ENCODE measurements at places on chromosomes 6 and 20.
A peak's percentile ranks its signal among the peaks of the same experiment; 100 is the strongest.

GRCh38 chr20:23782366-23782983, 31.7 kb upstream of the CST1 start:
- DNase-seq: peak; percentile 15

DNA sequence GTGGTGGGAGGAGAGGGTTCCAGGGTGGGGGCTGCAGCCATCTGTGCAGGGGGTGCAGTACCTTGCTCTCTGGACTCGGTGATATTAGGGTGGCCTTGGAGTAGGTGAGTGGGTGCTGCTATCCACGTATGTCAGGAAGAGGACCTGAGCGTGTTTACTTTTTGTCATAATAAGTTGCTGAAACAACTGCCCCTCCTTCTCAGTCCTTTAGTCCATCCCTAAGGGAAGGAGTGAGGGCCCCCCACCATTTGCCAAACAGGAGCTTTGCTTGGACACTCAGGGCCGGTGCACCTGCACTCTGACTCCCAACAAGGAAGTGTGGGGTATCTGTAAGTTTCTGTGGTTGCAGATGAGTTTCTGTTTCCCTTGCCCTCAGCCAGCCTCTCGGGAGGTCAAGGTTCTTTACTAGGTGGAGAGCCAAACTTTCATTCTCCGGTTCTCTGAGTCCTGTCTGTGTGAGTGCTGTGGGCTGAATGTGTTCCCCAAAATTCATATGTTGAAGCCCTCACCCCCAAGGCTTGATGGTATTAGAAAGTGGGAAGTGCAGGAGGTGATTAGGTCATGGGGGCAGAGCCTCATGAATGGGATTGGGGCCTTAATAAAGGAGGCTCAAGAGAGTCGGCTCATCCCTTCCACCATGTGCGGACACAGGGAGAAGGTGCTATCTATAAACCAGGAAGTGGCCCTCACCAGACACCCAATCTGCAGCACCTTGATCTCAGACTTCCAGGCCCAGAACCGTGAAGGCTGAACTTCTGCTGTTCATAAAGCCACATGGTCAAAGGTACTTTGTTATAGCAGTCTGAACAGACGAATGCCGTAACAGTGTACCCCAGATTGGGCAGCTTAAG, 19.6 kb upstream of the CCR6 start:
- no peak for DNase-seq

DNA sequence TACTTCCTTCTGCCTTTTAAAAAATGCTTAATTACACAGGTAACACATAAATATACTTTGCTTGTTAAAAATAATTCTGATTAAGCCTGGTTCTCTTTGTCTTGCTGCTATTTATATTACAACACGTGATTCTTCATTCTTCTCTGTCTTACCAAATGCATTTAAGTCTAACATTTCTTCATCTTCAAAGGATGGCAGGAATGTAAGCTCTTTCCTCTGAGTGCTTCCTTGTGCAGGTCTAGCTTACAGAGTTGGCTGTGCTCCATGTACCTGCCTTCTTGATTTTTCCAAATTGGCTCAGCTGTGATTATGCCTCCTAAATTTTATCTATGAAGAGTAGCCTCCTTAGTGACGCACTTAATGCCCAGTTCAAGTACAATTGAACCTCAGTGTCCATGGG, 44.4 kb downstream of the RNF144B start:
- no peak for DNase-seq

GRCh38 chr20:44526129-44526528, 4.3 kb upstream of the SERINC3 start:
- DNase-seq: no peak

- DNase-seq: no peak
Observed at GRCh38 chr6:78883651-78884050, 16.3 kb downstream of the IRAK1BP1 start.

- DNase-seq: no peak
Observed at GRCh38 chr6:101907356-101908217, 514.1 kb downstream of the GRIK2 start.

DNA sequence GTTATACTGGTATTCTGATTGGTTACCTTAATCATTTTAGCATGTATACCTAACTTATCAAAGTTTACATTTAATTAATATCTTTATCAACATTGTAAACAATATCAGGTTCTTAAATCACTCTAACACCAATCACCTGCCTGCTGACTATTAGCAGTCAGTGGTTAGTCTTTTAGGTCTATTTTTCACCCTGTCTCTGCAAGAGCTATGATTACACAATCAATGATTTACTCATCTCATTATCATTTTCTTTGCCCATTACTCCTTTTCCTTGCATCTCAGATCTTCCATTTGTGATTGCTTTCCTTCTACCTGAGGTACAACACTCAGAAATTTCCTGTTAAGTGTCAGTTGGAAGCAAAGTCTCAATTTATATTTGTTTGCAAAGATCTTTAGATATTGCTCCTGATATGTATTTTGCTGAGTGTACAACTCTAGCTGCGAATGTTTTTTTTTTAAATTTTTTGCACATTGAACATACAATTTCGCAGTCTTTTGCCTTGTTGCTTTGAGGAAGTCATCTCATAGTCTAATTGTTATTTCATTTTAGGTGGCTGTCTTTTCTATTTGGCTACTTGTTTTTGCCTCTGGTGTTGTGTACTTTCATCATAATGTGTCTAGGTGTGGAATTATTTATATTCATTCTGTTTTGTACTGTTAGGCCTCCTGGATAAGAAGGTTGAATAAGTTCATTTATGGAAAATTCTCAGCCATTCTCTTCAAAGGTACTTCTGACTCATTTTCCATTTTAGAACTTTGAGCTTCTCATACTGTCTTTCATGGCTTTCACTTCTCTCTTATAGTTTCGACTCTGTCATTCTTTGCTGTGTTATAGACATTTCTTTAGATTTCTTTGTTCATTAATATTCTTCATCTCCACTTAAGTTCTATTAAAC, 104.9 kb upstream of the CEP162 start:
- DNase-seq: no peak
